Activated T-cell treated with anti-CD3 and anti-CD28 coated beads for 24 hours (primary cell): ENCODE measurements at places on chromosomes 3 and 15.

GRCh38 chr15:34793901-34794300 is 1.4 kb downstream of the ACTC1 start:
- no peak for DNase-seq

DNA sequence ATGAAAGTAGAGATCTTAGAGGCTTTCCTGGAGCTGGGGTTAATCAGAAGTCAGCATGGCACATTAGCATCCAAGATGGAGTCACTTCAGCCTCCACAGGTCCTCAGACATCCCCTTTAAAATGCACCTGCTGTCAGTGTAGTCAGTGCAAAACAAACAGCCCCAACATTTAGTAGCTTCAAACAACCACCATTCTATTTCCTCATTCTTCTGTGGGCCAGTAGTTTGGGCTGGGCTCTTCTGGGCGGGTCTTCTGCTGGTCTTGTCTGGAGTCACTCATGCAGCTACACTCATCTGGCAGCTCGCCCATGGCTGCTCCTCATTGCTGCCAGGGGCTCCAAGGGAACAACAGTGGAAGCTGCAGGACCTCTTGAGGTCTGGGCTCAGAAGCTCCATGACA is 99.9 kb downstream of the TLE3 start:
- no peak for DNase-seq

DNA sequence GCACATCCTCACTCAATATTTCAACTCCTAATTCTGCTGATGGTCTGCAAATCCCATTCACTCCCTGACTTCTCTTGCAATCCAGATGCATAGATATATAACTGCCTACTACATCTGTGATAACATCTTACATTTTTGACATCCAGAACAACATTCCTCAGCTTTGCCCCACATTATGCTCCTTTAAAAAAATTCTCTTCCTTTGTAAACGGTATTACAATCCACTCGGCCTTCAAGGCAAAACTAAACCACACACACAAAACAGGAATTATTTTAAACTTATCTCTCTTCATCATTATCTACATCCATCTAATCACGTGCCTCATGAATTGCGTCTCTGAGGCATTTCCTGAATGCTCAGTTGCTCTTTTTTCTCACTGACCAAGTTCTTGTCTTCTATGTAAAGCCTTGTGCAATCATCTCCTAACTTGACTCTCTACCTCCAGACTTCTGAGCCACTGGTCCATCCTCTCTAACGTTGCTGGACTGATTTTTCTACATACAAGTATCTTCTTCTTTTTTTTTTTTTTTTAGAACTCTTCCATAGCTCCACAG is 117.0 kb downstream of the SATB1 start:
- no peak for DNase-seq

GRCh38 chr3:66467996-66468735 is 32.7 kb downstream of the LRIG1 start:
- DNase-seq, result no peak

- no peak for DNase-seq
Measured at GRCh38 chr3:108970561-108970960, 16.9 kb upstream of the GUCA1C start.

GRCh38 chr15:69606144-69606543 is 153.5 kb downstream of the RPLP1 start:
- no peak for DNase-seq

DNA sequence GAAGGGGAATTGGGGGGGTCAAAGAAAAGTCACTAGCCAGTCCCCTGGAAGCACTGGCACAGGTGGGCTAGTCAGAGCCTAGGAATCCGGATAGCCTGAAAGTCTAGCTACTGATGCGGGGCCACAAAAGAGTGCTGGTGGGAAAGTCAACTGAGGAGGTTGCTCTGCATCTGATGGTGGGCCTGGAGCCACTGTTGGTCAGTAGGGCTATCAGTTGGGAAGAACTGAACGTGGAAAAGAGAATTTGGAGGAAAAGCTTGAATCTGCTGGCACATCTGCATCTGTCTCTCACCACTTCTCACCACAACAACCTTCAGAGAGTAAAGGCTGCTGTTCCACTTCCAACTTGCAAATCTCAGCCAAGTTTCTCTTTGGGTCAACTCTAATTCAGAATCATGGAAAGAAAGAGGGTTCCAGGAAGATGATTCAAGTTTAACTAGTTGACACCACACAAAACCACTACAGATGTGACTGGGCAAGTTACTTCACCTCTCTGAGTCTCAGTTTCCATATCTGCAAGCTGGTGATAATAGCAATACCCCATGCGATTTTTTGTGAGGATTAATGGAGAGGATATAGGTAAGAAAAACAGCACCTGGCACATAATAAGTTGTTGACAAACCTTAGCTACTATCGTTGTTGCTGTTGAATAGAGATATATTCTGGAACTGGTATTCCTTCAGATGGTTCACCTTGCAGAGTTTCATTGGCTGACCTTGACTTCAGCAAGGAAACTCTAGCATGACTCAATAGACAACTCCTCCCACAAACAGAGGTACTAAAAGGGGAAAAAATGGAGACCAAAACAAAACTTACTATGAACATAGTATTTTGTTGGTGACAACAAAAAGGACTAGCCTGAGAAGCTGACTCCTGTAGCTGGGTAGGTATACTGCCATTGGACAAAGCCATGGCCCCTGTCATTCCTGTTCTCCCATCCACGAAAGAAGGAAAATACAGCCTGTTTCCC is 280.2 kb upstream of the STT3B start:
- DNase-seq, result no peak

- no peak for DNase-seq
Measured at GRCh38 chr3:39205131-39205530, 12.7 kb upstream of the XIRP1 start.

DNA sequence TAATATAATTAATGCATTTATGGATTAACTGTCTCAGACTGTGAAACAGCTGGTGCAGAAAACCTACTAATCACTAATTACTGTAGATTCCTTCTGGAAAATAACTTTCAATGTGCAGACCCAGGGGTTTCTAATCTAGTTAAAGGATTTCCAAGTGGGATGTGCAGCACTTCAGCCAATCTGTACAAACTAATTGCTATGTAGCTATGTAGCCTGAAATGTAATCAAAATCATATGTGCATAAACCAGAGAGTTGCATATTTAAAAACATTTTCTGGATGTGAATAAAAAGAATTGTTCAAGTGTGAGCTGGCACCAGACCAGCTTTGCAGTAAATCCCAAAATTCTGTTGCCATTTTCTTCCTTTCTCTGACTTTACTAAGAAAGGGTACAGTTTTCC is 127.5 kb upstream of the CD96 start:
- DNase-seq, result no peak

DNA sequence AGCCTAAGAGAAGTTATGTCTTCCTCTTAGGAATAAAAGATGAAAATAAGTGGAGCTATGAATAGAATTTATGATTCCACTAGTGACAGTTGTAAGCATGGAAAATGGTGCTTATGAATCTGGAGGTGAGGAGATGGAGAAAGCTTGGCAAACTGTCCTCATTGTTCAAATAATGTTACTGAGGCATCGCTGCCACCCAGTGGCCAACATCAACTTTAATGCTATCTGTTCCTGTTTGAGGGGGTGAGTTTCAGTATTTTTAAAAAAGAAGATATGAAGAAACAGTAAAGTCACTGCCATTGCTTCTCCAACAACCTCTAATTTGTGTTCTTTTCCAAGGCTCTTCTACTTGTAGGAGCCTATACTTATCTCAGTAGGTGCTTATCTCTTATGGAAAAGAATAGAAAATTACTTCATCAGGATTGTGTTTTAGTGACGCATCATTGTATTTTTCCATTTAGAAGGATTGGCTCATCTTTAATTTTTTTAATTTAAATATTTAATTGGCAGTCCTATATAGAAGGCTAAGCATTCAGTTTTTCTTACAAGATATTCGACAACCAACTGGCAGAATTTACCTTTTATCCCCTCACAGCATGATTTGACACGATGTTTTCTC is 260.4 kb upstream of the P2RY1 start:
- no peak for DNase-seq

GRCh38 chr3:54755756-54756155 is 172.1 kb downstream of the LRTM1 start:
- DNase-seq, result no peak

- no peak for DNase-seq
Measured at GRCh38 chr3:153291059-153291685, 129.1 kb downstream of the RAP2B start.

DNA sequence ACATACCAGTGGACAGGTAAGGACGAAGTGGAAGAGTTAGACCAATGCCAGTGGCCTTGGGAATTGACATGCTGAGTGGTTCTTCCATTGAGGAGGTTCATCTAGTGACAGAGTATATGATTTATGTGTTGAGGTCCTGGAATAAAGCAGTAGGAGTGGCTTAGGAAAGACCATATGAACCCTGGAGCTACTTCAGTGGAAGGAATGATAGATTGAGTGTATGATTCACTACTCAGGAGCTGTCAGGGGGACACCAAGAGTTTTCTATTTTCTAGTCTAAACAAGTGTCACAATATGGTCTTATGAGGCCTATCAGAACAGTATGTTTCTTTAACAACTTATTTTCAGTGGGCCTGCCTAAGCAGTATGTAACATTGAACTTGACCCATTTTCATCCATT is 63.9 kb downstream of the NME9 start:
- no peak for DNase-seq

DNA sequence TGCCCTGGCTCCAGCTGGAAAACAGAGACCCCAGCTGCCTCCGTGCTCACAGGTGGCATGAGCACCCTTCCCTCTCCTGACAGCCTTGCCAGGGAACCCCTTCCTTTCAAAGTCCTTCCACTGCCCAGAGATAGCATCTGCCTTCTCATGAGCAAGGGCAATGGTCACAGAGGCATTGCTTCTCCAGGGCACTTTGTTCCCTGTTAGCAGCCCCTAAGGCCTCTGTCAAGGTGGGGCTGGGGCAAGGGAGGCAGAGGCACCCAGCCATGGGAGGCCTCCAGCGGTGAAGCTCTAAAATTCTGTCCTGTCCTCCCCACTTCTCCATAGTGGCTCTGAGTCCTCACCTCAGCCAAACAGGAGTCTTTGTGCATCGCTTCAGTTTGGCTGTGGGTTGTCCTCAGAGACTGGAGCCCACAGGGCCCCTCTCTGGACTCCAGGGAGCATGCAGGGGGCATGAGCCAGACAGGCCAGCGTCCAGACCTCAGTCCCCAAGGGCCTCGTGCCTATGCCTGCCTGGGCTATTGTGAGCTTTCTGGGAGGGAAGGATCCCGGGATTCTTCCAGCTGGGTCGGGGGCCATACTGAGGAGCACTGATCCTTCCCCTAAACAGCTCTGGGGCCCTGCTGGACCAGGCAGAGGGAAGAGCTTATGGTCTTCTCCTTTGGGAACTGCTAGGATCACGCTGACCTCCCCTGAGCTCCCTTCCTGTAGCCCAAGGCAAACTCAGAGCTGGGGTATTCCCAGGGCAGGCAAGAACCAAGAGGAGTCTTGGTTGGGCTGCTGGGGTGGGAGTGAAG is 106.6 kb downstream of the DNAJB8 start:
- no peak for DNase-seq

DNA sequence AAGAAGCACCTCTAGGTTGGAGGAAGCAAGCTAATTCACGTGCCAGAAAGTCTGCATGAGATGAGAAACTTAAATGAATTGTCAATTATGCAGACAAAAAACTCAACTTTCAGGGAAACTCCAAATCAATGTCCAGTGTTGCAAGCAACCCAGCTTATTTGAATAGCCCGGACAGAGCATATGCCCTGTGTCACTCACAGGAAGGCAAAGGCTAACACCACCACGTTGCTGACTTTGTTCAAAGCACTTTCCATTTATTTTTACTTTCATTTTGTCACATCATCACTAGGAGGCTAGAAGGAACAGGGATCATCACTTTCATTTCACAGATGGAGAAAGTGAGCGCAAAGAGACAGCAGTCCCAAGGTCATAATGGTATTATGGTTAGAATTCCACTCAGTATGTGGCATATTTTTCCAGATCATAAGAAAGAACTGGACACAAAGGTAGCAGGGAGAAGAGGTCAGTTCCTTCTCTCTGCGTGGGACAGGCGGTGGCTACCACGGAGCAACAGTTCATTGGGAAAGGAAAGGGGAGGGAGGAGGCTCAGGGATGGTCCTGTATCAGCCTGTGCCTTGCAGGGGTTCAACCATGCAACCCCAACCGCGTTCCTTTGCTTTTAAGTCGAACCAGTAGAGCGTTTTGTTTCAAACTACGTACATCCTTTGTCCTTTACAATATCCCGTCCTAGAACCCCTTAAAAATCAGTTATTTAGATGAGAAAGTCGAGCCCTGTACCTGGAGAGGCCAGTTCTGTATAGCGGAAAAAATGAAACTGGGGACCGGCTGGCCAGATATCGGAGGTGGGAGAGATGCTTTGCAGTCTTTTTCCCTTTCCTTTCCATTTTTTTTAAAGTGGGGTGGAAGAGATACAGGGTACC is 1.1 kb downstream of the HEG1 start:
- no peak for DNase-seq

DNA sequence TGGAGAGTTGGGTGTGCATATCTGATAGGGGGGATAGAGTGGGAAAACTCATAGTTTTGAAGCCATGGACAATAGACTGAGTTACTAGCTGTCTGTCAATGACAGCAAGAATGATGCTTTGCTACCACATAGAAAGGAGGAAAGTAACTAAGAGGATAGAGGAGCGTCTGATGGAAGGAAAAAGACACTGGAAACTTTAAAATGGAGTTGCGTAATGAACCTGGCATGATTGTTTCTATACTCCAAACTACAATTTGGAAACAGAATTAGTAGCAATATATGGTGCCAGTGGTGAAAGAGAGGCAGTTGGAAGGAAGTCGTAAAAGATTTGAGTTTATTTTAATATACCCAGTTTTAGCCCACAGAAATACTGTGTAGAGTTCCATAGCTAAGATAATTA is 163.6 kb downstream of the TUSC7 start:
- DNase-seq, result no peak

GRCh38 chr15:55652359-55652758 is 64.2 kb upstream of the PYGO1 start:
- DNase-seq, result no peak

GRCh38 chr15:98792117-98792516 is 143.8 kb downstream of the IGF1R start:
- no peak for DNase-seq

GRCh38 chr3:107283948-107284347 is 93.3 kb upstream of the CCDC54 start:
- DNase-seq, result no peak

DNA sequence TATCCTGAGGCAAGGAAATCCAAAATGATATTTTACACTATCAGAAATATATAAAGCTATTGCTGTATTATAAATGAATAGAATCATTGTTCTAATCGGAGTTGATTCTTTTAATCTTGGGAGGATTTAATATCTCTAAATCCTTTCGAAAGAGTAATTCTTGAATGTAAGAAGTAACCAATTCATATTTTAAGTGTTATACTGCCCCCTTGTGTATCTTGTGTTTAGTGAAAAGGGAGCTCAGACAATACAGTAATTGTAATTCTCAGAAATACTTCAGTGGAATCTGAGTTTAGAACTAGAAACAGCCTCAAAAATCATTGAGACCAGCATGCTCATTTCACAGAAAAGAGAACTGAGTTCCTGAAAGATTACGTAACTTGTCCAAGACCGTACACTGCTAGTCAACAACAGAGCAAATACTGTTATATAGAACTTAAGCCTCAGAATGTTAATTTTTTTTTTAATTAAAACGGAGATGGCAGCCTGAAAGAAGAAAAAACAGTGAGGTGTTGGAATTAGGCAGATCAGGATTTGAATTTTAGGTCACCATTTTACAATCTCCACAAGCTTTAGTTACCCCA is 42.9 kb downstream of the PLCH1 start:
- DNase-seq, result no peak
